NT2/D1 (cell line): ENCODE measurements at places on chromosomes 4 and X.

DNA sequence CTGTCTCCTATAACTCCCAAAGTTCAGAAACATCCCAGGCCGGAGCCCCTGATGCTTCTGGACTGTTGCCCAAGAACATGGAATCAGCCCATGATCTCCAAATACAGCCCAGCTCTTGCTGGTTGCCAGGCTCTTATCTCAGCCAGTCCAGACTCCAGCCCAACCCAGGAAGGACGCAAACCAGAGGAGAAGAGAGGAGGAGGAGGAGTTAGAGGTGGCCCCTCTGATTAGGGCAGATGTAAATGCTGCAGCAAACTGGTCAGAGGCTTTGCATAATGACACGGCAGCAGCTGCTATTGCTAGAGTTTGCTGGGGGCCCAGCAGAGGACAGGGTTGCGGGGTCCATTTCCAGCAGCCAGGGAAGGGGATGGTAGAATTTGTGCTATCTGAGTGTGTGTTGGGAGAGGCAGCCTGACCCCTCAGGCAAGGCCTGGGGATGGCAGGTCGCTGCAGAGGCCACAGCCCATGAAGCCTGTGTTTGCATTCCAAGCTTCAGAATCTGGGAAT, 4.2 kb upstream of the OTUD5 start:
- no peak for DNase-seq

GRCh38 chr4:83339573-83339972, 4.9 kb upstream of the HPSE start:
- DNase-seq, result no peak

DNA sequence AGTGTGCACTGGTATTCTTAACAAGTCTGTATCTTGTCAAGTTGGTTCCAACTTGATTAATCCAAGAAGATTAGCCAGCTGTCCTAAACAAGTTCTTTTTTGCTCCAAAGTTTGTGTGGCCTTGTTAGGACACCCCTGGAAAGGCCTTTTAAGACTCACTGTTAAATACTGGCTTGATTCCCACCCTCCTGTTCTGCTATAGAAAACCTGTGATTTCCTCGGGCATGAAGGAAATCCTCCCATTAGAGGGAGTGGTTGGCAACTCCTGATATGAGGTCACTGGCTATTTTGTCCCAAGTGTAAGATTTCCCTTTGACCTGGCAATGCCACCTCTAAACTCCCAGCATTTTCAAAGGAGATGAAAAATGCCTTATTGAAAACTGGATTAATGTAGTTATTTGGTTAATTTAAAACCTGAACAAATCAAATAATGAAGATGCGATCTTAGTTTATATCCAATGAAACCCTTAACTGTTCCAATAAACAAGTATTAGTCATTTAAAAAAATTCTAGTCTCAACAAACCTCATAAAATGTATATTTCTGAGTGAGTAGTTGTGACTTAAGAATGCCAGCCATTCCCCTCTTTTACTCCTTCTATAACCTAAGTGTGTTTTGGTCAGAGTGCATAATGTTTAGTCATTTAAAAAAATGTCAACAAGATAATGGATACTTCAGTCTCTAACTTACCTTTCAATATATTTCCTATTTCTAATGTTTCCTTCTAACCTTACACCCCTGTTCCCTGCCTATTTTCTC, 94.4 kb downstream of the NPNT start:
- DNase-seq, result no peak

- DNase-seq, result no peak
Measured at GRCh38 chr4:150970685-150971151, 44.4 kb downstream of the LRBA start.

DNA sequence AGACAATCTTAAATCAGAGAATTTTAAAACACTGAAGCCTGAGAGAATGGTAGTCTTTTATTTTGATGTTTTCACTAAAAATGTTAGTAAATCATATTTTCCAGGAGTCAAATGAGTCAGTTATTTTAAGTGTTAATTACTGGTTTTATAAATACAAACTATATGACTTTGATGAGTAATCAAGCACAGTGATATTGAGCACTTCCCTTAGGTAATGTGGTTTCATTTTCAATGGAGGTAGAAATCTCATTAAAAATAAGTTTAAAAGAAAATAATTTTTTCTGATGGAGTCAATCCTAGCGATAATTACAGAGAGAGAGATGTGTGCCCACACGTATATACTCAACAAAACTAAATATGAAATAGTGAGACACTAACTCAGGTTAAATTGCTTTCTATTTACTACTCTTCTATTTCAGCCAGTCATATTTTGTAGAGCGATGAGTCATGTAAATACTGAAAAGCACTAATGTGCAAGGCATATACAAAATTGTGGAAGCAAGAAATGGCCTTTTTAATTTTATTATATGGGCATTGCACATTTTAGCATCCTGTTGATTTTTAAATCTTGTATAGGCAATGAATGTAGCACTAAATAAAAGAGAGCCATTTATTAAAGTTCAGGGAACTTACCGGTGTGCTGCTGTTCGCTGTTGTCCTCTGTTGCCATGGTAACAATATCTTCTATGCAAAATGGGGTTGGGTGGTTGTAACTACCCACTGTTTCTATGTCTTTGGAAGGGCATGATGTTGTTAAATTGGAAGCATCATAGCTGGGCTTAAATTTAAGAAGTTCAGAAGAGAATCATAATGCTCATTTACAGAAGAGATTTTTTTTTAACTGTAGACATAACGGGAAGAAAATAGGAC, 513.7 kb downstream of the TLL1 start:
- no peak for DNase-seq

DNA sequence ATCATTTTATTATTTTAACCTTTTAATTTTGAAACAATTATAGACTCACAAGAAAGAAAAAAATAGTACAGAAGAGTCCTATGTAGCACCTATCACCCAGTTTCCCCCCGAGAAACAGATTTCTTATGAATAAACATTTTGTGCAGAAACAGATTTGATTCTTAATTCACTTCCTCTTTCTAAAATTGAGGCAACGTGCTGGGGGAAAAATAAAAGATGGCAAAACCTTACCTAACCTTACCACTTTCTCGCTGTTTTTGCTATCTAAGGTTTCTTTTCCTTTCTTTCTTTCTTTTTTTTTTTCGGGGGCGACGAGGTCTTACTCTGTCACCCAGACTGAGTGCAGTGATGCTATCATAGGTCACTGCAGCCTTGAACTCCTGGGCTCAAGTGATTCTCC, 4.3 kb upstream of the CLNK start:
- DNase-seq, result no peak

GRCh38 chr4:80201252-80202151, 4.2 kb downstream of the PRDM8 start:
- DNase-seq, result no peak

DNA sequence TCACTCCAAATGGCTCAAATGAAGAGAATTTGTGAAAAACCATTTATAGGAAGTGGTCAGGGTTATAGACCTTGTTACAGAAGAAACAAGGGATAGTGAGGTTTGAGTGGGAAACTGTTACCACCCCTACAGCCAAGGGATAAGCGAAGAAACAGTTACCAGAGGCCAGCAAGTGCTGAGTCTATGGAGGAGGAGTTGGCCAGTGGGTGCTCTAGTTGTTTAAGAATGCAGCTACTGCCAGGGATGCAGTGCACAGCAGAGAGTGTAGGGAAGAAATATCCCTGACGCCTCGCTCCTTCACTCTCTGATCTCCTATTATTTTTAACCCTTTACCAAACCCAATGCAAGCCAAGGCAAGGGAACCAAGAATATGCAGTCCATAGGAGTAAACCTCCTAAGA, 15.2 kb upstream of the SYTL4 start:
- DNase-seq, result no peak

DNA sequence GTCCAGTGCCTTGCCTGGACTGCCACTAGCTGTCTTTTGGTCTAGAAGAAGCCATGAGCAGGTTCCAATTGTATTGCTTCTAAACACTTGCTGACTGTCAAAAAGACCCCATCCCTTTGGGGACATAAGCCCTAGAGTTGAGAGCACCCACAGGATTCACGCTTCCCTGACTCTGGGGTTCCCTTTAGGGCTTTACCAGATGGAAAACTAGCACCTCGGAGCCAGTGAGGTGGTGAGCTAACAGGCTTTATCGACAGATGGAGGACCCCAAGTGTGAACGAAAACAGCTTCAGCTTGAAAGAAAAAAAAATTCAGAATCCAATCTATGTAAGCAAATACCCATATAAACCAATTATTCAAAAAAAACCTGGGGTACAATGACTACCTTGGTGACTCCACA, 90.8 kb downstream of the NAA11 start:
- DNase-seq, result no peak

GRCh38 chr4:148445860-148446330, 3.7 kb upstream of the NR3C2 start:
- no peak for DNase-seq

DNA sequence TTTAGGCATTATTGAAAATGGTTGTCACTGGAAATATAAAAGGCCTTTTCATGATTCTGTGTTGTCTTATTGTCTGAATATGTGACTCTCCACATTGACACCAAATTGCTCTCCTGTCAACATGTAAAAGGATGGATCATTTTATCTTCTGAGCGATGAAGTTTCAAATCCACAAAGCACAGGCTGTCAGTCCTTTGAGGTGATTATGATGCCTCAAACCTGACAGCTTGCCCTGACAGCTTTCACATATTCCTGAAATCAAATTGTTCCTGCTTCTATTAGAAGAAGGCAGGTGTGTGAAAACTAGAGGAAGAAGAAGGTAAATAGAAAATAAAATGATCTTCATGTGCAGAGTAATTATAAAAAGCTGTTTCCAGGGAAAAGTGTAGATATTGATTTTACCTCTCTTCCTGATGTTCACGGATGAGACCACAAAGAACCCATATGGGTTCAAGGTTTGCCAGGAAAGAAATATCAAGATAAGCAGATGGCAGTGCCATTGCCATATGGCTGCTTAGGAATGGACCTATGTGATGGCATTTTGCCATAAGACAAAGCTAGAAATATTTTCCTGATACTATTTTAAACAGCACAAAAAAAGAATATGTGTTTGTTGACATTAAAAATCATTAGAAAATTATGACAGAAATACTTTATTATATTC, 1006.3 kb upstream of the AGA start:
- no peak for DNase-seq

GRCh38 chrX:19723427-19723826, 164.0 kb downstream of the SH3KBP1 start:
- no peak for DNase-seq

GRCh38 chr4:23945451-23946017, 55.7 kb upstream of the PPARGC1A start:
- no peak for DNase-seq

DNA sequence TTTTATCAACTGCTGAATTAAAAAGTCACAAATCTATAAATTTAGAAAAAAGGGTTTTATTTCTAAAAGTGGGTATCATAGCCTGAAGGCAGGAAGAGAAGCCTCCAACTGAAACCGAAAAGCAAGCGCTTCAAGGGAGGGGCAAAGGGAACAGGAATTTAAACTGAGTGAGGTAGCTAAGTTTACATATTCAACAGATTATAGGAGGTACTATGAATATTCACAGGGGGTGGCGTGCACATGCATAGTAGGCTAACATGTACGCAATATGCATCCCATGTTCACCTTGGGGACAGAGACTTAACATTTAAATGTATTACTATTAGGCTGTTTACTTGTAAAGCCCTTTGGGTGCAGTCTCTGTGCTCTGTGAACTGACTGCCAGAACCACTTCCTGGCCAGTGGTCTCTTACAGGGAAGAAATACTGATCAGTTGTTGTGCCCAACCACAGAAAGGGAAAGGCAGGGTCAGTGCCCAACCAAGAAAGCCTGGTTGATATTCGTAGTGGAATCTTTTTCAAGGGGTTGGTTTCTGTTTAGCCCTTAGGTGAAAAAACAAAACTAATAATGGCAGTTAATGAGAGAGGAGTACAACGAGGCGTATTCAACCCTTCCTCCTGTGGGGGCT, 168.7 kb upstream of the GALNTL6 start:
- no peak for DNase-seq

- no peak for DNase-seq
Measured at GRCh38 chr4:130210864-130211263, 1114.9 kb downstream of the C4orf33 start.

- DNase-seq, result no peak
Measured at GRCh38 chr4:145618210-145618931, 814 bp upstream of the MMAA start.

DNA sequence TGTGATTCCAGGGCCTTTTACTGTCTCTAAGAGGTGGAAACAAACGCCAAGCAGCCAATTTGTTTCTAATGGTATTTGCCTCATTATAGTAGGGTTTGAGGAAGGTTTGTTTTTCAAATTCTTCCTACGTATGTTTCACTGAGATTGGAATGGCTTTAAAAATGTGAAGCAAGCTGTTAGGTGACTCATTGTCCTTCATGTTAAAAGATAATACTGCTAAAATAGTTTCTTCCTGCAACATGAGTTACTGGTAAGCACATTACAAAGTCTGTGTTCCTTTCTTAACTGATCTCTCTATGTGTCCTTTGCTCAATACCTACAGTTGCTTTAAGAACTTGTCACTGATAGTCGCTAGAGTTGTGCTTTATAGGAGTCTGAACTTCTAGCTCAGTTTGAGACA, 1183.9 kb downstream of the RPA4 start:
- DNase-seq, result no peak

DNA sequence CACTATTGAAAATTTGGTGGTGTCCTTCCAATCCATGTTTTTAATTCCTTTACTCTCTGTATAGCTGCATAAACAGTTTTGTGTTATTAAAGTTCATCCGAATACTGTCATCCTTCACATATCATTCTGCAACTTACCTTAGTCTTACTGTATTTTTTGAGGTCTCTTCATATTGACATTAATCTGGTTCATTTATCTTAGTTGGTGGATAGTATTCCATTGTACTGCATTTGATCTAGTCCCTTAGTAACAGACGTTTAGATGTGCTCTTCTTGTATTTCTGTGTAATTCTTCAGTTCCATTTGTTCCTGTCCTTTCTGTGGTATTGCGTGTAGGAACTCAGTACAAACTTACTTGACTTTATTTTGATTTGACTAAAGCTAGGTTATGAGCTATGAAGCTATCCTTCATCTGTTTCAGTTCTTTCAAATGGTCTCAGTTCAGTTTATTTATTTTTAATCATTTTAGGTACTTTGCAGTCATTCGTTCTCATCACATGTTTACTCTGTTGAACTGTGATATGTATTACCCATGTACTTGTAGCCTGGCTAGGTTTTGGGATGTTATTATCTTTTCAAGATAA, 41.3 kb downstream of the RAPGEF2 start:
- no peak for DNase-seq

DNA sequence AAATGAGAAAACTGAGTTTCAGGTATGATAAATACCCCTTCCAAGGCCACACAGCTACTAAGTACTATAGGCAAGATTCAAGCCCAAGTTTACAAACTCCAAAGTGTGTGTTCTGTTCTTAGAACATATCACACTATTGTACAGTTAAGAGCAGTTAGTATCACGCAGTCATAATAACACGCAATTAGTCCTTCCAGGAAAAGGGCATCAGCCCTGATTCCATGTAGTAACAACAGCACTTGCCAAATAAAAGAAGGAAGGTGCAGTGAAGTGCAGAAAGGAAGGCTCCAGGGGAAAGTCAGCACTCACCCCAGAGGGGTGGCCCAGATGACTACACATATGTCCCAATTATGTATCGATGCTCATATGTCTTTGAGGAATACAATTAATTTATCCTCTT, 4.4 kb downstream of the TASL start:
- no peak for DNase-seq

- DNase-seq, result no peak
Measured at GRCh38 chrX:13990126-13990800, 39.4 kb downstream of the GEMIN8 start.

GRCh38 chr4:128859887-128860677, 50.6 kb downstream of the JADE1 start:
- no peak for DNase-seq

- no peak for DNase-seq
Measured at GRCh38 chr4:145840162-145840768, 98.4 kb downstream of the ZNF827 start.

GRCh38 chrX:110001740-110002299, 1.1 kb upstream of the TMEM164 start:
- DNase-seq, result no peak

- DNase-seq, result no peak
Measured at GRCh38 chr4:5511791-5512190, 196.6 kb downstream of the EVC2 start.
